Adrenal gland (tissue), 19 donors: ENCODE measurements at places on chromosomes 2 and 18. TPM values are rescaled to one million over a fixed set of nuclear protein-coding genes. Genes with fewer than 3 reads are reported as not detected.

Gene KIF5C
- 16.0 TPM for polyA plus RNA-seq

Gene PPP1R1C
- polyA plus RNA-seq: 1.0 TPM

Gene PARD3B
- polyA plus RNA-seq: 1.9 TPM

Gene MAL
- polyA plus RNA-seq: 1.2 TPM
